ENCODE measurements at places on chromosomes 12 and 14.

DNA sequence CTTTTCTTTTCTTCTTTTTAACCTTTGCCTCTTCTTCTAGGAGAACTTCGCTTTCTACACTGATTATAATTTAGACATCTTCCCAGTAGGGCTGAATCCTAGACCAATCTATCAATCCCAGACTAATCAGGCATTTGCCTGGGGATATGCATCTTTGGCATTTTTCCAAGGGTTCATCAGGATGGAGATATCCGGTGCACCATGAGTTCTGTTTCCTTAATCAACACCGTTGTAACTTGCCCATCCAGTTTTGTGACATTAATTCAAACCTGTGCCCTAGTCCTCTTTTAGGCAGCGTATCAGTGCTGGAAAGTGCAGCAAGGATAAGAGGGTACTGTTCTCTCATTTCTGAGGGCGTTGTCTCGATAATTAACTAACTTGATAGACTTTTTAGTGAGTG lies 617 bp upstream of the MGP start:
- DNase-seq = no peak

DNA sequence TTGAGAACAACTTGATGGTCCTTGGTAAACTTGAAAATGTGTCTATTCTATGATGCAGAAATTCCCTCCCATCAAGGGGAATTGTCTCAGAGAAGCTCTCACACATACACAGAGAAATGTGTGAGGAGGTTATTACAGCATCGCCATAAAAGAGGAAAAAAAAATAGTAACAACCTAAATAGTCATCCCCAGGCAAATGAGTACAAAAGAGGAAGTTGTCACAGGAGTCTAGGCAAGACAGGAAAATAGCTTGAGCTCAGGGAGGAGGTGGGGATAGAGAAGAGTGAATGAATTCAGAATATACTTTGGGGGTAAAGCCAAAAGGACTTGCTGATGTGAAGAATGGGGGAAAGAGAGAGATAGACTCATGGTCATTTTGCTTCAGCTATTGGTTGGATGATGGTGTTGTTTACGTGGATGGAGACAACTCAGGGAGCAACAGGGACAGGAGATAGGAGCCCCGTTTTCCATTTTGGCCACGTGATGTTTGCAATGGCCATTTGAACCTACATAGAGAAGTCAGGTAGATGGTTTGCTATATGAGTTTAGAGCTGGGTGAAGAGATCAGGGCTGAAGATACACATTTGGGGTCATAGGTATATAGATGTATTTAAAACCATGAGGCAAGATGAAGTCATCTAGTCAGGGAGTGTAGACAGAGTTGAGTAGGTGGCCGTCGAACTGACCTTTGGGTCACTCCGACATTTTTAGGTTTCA lies 20.3 kb downstream of the LRRC74A start:
- DNase-seq = no peak

- DNase-seq = no peak
These were observed 15.0 kb upstream of the ARMH4 start for GRCh38 chr14:58167057-58167456.

DNA sequence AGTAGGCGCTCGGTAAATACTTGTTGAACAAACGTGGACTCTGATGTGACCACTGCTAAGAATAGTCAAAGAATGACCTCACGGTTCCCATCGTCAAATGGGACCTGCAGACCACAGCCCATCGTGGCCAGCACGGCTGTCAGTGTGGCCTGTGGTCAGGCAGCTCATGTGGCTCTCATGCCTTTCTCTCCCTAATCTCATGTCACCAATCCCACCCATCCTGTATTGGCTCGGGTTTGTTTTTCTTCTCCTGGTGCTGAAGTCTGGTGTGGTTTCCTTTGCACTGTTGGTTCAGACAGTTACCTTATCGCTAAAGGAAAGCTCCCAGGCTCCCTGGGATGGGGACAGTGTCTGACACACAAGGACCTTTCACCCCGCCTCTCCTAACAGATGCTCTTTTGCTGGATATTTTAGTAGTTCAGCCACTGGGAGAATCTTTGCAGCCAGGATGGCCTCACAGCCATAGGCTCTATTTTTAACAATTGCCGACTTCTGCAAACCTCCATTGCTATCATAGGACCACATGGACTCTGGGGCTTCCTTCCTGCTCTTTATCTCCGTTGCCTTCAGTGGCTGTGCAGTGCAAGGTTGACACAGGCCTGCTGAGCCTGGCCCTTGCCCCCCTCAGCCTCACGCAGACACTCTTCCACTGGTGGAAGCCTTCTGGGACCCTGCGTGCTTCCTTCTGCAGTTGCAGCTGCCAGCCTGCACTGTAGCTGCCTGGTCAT lies 293.1 kb upstream of the FKBP4 start:
- no peak for DNase-seq

DNA sequence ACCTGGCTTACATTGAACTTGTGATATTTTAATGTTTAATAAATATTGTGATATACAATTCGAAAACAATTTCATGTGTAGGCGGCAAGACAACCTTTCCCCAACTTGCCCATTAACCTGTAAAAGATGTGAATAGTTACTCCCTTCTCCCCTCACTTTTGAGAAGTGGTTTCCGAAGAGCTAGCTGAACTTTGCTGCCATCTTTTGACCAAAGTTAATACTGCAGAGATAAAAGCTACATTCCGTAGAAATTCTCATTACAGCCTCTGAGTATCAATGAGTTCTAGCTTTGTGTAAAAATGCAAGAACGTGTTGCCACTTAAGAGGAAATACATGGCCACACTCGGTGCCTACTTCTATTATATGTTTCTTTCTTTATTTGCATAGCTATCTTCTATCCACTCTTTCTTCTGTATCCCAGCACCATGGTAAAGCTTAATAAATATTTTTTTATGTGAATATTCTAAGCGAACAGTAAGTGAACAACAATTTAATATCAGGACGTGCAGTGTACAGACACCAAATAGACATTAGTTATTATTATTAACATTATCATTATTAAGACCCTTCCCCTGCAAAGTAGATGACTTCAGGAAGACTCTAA lies 105.1 kb upstream of the TMEM260 start:
- DNase-seq = peak; percentile 34

GRCh38 chr12:76012644-76013043 lies 18.9 kb downstream of the PHLDA1 start:
- no peak for DNase-seq

DNA sequence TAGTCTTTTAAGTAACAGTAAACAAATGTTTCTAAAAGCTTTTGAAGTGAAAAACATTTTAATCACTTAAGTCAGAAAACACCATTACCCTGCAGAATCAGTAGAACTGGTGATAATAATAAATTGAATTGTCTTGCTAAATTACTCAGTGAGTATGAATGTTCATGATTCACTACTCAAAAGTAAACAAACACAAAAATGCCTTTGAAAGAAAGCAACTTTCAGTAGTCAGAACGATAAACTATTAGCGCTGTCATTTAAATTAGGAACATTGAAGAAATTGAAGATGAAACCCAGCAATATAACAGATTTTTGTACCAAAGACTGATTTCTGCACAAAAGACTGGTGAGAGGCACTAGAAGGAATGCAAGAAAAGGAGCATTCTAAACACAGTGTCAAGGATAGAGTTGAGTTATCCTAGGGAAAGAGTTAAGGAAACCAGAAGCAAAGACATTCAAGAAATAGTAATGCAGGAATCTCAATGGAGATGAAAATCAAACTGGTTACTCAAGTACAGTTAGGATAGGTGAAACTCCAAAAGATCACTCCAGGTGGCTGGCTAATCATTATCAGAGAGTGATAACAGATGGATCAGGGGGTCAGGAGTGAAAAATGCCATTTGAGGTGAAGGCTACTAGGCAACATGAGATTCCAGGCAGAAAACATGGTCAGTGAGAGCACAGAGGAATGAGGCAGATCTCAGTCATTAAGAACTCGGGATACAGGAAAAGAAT lies 77.4 kb upstream of the ALG10 start:
- peak; percentile 43 for DNase-seq

Data from M059J (cell line).